ENCODE measurements at places on chromosomes 1 and 21. TPM values are rescaled to one million over a fixed set of nuclear protein-coding genes. Genes with fewer than 3 reads are reported as not detected.

PPP1R12B gene
- total RNA-seq: 1.2 TPM

CACNA1S gene
- not detected for total RNA-seq

ANGPTL7 gene
- not detected for total RNA-seq

DEPDC1 gene
- 16.1 TPM for total RNA-seq

LCK gene
- not detected for total RNA-seq

CHIA gene
- total RNA-seq: not detected

ST6GALNAC5 gene
- not detected for total RNA-seq

ARPC5 gene
- 201 TPM for total RNA-seq

KLHDC9 gene
- 2.2 TPM for total RNA-seq

LPAR3 gene
- 0.62 TPM for total RNA-seq

TADA1 gene
- total RNA-seq: 13.8 TPM

ABCG1 gene
- total RNA-seq: 3.6 TPM

LRRC71 gene
- total RNA-seq: 0.21 TPM

Measured in A549 treated with CORT108297 at 1 μM for 4 hours (cell line).